ENCODE measurements at places on chromosomes 13 and 19. TPM values are rescaled to one million over a fixed set of nuclear protein-coding genes. Genes with fewer than 3 reads are reported as not detected.

GRCh38 chr13:101394605-101395004 lies 21.7 kb downstream of the NALCN start:
- DNase-seq = no peak
- H3K27me3 ChIP-seq = no peaks in the 10 kb centered on the region
- H3K4me3 ChIP-seq = no peak overlapping the region
- no peaks in the 10 kb centered on the region for H3K4me1 ChIP-seq

VPS36 gene
- 38.8 TPM for total RNA-seq

POLR1G gene
- 4.9 TPM for total RNA-seq

DNA sequence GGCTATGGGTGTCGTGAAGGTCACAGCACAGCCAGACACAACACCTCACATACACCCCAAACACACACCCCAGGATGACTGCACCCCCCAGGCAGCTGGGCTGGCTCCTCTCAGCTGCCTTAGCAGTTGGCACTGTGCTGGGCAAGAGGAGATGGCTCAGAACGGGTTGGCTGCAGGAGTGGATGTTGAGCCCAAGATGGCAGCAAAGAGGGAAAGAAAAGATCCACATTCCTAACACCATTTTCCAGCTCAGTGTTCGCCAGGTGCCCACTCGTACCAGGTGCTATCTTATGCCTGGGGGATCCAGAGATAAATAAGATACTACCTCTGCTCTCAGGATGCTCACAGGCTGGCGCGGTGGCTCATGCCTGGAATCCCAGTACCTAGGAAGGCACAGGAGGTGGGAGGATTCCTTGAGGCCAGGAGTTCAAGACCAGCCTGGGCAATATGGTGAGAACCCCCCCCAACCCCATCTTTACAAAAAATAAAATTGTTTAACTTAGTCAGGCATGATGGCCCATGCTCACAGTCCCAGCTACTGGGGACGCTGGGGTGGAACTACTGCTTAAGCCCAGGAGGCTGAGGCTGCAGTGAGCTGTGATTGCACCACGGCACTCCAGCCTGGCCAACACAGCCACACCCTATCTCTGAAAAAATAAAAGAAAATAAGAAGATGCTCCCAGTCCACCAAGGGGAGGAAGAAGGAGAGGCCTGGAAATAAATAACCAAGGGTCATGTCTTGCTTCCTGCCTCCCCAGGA lies 89.7 kb upstream of the ZNF507 start:
- H3K4me1 ChIP-seq = no peaks in the 10 kb centered on the region
- no peaks in the 10 kb centered on the region for H3K27me3 ChIP-seq
- H3K27ac ChIP-seq = no peak overlapping the region
- H3K4me3 ChIP-seq = no peak overlapping the region
- DNase-seq = no peak
- H3K36me3 ChIP-seq = no peaks in the 10 kb centered on the region

- H3K4me1 ChIP-seq = no peaks in the 10 kb centered on the region
- peaks cover 13% of the 10 kb centered on the region for H3K27me3 ChIP-seq
- H3K27ac ChIP-seq = no peak overlapping the region
- H3K4me3 ChIP-seq = no peak overlapping the region
These were observed 52.5 kb downstream of the SOX1 start for GRCh38 chr13:112119192-112120030.

KASH5 gene
- 1.6 TPM for total RNA-seq

CD33 gene
- total RNA-seq = 1.7 TPM

RNF6 gene
- total RNA-seq = 47.0 TPM

GRCh38 chr13:111058796-111059506 lies 56.2 kb upstream of the ARHGEF7 start:
- H3K4me1 ChIP-seq = no peaks in the 10 kb centered on the region
- peaks cover 58% of the 10 kb centered on the region for H3K27me3 ChIP-seq
- no peaks in the 10 kb centered on the region for H3K36me3 ChIP-seq
- no peak overlapping the region for H3K4me3 ChIP-seq
- no peak for DNase-seq

CCDC122 gene
- total RNA-seq = 2.8 TPM

Data from activated T-cell treated with anti-CD3 and anti-CD28 coated beads, Interleukin-2, amount 50 U/mL, for 72 hours (primary cell).